EH (cell line): ENCODE measurements at places on chromosomes 12 and 14.

GRCh38 chr14:53534841-53535240 is 381.7 kb upstream of the DDHD1 start:
- peak; percentile 71 for DNase-seq

- DNase-seq, result peak; percentile 30
Observed at GRCh38 chr14:89504091-89504490, 87.1 kb upstream of the FOXN3 start.

DNA sequence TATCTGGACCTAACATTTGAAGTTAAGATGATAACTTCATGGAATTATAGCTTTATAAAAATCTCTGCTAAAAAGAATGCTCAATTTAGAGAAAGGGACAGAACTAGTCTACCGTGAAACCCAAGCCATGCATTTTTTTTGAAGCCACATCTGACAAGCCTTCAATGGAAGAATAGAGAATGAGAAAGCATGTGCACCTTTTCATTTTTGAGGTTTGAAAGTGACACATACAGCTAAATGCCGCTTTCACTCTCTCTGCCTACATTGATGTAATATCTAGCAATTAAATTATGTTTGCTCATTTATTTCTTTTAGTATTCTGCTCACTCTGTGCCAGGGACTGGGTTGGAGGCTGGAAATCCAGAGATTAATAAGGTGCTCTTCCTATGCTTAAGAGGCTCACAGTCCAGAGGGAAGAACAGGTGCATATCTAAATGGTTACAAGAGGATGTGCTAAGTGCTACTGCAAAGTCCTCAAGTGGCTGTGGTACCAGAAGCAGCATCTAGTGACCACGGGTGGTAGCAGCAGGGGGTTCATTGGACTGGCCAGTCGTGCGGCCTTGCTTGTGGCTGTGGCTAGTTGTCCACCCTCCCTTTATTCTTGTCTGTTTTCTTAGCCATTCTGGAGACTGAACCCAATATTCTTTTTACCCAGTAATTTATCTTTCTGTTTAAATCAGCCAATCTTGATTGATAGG is 60.4 kb downstream of the PPP1R36 start:
- no peak for DNase-seq

DNA sequence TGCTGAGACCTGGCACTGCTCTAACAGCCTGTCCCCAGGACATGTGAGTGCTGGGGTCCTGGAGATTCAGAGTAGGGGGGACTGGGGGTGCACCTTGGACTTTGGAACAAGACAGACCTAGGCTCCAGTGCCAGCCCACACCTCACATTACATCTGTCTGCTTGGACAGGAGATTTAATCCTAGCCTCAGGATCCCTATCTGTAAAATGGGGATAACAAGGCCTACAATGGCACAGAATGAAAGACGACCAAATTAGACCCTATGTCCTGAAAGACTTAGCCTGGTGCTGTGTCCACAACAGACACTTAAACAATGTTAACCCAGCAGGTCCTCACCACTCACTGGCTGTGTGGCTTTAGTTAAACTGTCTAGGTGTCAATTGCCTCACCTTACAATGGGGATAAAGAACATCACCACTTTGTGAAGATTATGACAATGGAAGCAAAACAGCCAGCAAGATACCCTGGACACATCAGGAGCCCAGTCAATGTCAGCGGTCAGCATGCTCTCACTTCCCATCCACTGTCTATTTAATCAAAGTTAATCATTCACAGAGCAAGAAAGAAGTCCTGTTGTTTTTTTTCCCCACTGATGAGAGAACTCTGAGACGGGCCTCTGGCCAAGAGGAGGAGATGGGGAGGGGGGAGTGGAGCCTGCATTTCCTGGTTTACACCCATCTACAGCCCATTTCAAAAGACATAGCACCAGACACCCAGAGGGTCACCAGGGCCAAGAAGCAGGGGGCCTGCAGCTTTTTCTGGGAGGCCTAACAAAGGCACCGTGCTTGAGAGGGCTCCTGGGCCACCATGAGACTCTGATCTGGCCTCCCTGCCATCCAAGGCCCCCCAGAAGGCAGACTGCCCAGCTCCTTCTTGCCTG is 40.6 kb downstream of the ACTN1 start:
- DNase-seq, result peak; percentile 73

DNA sequence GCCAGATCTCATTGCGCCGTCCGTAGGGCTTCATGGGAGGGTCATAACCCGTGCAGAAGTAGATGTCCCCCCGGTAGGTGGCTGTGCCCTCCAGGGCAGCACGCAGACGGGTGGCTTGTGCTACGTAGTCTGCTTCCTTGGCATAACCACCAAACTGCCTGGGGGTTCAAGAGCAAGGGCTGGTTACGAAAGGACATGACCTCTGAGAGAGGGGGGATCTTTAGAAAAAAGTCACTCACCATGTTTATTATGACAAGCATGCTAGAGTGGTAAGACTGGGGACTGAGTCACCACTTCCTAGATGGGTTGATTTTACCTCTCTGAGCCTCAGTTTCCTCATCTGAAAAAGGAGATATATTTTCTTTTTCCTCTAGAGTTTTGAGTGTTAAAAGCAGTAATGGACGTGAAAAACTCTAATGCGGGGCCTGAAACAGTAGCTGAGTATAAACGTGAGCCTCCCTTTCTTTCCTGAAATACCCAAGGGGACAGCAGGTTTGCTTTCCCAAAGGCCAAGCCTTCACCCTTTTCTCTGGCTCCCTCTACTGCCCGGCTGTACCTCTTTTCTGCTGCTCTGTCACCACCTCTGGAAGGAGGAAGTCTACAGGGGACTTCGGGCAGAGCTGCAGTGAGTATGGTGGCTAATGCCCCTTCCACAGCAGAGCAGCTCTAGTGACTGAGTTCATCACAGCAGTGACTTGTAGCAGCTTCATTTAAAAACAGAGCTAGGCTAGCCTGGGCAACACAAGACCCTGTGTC is 23.5 kb upstream of the GPRC5D start:
- peak; percentile 72 for DNase-seq

GRCh38 chr14:64187331-64187730 is 106.8 kb downstream of the ESR2 start:
- DNase-seq, result no peak

- DNase-seq, result no peak
Observed at GRCh38 chr12:28222081-28222700, 31.9 kb downstream of the CCDC91 start.

DNA sequence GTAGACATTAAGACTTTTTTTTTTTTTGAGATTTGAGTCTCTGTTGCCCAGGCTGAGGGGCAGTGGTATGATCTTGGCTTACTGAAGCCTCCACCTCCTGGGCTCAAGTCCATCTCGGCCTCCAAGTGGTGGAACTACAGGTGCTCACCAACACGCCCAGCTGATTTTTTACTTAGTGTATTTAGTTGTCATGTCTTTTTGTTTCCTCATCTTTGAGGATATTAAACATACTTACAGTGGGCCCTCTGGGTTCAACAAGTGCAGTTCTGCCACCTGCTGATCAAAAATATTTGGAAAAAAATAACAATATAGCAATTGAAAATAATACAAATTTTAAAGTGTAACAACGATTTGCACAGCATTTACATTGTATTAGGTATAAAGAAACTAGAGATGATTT is 4.4 kb upstream of the B4GALNT1 start:
- DNase-seq, result no peak

DNA sequence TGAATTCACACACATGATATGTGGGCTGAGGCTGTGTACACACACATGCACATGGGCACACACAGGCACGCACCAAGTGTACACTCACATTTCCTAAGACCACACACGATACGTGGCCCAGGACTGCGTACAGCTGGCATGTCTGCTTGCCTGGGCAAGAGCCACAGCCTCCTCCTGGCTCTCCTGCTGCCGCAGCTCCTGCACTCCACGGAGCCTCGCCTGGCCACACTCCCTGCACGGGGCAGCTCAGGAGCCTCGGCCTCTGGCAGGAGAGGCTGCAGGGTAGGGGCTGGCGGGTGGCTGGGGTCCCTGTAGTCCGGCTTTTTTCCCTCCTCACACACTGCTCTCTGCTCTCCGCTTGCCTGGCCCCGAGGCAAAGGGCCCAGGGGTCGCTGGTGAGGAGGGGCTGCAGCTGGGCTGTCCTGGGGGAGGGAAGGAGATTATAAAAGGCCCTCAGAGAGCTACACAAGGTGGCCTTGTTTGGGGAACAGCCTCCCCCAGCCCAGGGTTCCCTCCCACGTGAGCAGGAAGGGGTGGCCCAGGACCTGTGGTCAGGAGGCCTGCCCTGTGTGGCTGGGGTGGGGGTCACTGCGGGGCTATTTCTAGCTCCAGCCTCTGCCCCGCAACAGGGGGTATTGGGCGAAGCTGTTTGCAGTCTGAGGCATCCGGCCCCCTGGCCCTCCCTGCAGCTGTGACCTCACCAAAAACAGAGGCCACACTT is 89.0 kb upstream of the SFSWAP start:
- DNase-seq, result no peak

- peak; percentile 93 for DNase-seq
Observed at GRCh38 chr14:61965030-61965745, 203.0 kb downstream of the SNAPC1 start.

DNA sequence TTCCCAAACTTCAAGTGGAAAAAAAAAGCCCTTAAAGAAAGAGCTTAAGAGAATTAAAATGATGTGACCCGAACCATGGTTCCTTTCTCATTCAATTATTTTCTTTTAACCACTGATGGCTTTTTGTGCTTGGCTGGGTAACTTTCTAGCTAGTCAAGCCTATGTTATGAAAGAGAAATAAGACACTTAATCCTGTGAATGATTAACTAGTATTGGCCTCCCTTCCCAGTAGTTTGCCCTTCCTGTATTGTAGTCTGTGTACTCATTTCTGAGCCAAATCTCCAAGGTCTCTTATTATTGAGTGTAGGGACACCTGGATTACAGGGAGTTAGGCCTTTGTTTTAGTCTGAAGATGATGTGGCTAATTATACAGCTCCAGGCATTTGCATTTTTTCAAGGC is 353.0 kb downstream of the RAD51B start:
- DNase-seq, result no peak

DNA sequence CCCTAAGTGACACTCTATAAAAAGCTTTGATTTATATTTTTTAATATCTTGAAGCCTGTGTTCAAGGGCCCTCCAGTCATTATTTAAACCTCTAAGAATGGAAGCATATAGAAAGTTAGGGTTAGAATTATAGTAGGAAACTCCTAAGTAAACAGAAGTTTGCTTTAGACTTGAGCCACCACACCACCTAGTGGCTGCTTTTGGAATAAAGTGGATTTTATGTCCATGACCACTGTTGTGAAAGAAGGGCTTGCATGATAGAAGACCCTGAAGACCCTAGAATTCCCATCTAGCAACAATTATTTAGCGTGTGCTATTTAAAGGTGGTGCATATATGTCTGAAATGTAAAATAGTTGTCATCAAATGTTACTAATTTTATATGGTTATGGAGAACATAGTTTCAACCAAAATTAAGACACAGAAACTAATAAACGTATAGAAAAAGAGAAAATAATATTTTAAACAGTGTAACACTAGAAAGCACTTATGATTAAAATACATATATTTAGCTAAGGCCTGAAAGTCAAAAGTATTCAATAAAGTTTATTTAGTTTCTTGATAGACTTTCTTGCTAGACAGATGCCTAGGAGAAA is 21.3 kb downstream of the LRRIQ1 start:
- DNase-seq, result peak; percentile 50

GRCh38 chr14:51211149-51211548 is 28.9 kb upstream of the TMX1 start:
- peak; percentile 21 for DNase-seq

- DNase-seq, result peak; percentile 56
Observed at GRCh38 chr14:69042787-69043444, 63.8 kb upstream of the ACTN1 start.

- DNase-seq, result peak; percentile 88
Observed at GRCh38 chr12:109110988-109111495, 5.3 kb upstream of the ACACB start.

- DNase-seq, result no peak
Observed at GRCh38 chr14:104355101-104356019, 217.0 kb downstream of the KIF26A start.

DNA sequence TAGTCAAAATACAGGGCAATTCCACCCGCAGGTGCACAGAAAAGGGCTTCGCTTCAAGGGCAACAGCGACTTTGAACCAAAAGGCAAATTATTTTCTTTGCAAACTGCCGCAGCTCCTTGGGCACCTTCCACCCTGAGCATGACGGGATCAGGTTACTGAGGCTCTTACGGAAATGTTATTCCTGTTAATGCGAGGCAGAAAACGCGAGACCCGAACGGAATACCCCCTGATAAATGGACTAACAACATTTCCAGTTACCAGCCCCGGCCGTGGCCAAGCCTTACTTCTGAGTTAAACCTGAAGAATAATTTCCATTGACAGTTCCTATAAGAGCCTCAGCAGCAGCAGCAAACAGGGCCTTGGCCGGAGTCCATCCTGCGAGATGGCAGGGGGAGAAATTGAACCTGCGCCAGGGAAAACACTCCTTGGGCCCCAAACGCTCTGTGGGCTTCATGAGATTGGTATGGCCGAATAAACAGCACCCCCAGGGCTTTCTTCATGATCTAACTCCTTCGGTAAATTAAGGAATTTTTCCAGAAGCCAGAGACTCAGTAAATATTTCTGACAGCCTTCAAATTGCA is 70.0 kb upstream of the DICER1 start:
- peak; percentile 3 for DNase-seq
